ENCODE measurements at places on chromosomes 3 and 15. TPM values are rescaled to one million over a fixed set of nuclear protein-coding genes. Genes with fewer than 3 reads are reported as not detected.

PP2D1 gene
- not detected for total RNA-seq

PYGO1 gene
- 10.3 TPM for total RNA-seq

SOX2 gene
- 0.57 TPM for total RNA-seq

CD200R1 gene
- 0.72 TPM for total RNA-seq

DNAH12 gene
- 0.20 TPM for total RNA-seq

CYP1A1 gene
- total RNA-seq = 1.6 TPM

LSAMP gene
- 6.4 TPM for total RNA-seq

LSMEM2 gene
- total RNA-seq = not detected

C3orf18 gene
- total RNA-seq = 10.7 TPM

GRK7 gene
- not detected for total RNA-seq

CERS3 gene
- total RNA-seq = not detected

ADAMTSL3 gene
- 3.7 TPM for total RNA-seq

RBP2 gene
- total RNA-seq = not detected

NEK10 gene
- 0.91 TPM for total RNA-seq

UNC13C gene
- total RNA-seq = 0.05 TPM

THBS1 gene
- 122 TPM for total RNA-seq

IGDCC3 gene
- total RNA-seq = 0.12 TPM

ZIC4 gene
- not detected for total RNA-seq

CAND2 gene
- total RNA-seq = 25.1 TPM

SEMA6D gene
- 27.2 TPM for total RNA-seq

NANOGP8 gene
- total RNA-seq = 0.92 TPM

CPN2 gene
- not detected for total RNA-seq

MRAS gene
- total RNA-seq = 148 TPM

CIDEC gene
- total RNA-seq = 3.0 TPM

SEMA7A gene
- total RNA-seq = 5.2 TPM

FEZF2 gene
- total RNA-seq = not detected
